ENCODE measurements at places on chromosomes 13 and 19.

DNA sequence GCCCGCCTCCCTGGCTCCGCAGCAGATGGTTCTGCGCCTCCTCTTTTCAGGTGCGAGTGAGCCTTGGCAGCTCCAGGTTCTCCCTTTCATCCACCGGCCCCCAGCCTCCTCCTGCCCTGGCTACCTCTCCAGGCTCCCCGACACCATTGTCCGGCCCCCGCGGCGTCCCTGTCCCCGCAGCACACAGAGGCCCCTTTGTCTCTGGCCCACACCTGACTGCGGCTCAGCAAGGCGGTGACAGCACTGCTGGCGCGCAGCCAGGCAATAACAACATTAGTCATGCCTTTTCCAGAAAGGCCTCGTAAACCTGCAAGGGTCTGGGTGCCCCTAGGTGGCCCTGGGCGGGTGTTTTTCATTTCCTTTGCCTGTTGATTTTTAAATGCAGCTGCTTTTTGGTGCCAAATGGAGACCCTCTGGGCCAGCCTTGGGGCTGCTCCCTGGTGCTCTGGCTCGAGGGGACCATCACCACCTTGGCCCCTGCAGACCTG, 73.2 kb upstream of the MEDAG start:
- DNase-seq: no peak

GRCh38 chr13:26605845-26606244, 48.4 kb downstream of the WASF3 start:
- DNase-seq: no peak

DNA sequence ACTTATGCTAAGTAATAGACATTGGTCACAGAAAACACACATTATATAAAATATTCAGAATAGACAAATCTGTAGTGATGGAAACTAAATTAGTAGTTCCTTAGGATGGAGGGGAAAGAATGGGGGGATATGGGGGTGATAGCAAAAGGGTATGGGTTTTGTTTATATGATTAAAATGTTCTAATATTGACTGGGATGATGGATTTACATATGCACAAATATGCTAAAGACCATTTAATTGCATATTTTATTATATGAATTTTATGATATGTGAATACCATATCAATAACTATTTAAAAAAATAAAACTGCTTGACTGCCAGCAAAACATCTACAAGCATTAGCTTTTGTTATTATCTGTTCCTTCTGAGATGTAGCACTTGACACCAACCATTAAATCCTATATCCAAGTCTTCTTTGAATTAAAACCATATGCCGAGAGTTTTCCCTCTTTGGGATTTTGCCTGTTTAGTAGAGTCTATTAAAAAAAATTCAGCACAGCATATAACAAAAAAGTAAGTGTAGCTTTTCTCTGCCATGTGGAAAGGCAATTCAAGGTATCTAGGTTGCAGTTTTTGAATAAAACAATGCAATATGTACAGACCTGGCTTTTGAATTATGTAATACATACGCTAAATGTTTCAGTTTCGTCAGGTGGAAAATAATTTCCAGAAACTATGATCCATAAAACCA, 2584.1 kb upstream of the PCDH20 start:
- DNase-seq: no peak

DNA sequence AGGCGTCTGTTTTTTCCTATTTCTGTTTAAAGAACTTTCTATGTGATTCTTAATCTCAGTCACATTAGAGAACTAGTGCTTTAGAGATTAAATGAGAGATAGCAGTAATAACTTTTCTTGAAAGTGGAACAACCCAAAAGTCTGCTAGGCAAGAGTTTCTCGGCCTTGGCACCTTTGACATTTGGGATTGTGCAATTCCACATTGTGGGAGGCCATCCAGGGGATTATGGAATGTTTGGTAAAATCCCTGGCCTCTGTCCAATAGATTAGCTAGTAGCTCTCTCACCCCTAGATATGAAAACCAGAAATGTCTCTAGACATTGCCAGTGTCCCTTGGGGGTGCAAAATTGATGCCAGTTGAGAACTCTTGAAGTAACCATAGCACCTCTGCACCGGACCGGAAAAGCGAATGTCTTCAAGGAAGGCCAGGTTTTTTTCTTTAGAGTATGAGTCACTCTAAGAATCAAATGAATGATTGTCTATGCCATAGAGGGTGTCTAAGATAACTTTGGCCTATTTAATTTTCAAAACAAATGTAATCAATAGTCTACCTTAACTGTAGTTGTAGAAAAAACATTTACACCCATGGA, 45.0 kb upstream of the IL17D start:
- no peak for DNase-seq

GRCh38 chr13:40578055-40578454, 88.4 kb downstream of the FOXO1 start:
- DNase-seq: no peak

DNA sequence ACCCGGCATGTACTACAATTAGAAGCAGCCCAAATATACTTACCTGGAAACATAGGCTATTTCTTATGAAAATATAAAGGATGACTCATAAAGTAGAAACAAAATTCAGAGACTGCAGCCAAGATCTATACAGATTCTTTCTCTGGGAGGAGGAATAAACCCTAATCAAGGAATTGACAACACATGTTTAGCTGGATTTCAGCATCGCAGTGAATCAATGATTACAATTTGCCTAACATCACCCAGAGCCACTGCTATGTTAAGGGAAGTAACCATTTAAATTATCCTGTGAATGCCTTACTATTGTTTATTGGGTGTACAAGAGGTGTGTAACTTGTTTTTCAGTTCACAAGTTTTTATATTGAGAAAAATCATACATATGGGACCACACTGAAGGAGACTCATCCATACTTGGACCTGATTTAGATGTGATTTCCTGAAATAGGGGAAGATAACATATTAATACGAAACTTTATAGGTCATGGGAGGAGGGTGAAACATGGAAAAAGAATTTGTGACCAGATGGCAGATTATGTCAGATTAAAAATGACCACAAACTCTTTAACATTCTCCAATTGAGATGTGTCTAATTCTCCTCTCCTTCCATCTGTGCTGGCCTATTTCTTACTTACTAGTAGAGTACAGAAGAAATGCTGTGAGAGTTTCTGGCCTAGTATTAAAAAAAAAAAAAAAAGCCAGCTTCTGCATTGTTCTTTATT, 1168.4 kb downstream of the SLITRK1 start:
- DNase-seq: no peak

- DNase-seq: no peak
Observed at GRCh38 chr19:45812297-45812696, 2.8 kb downstream of the RSPH6A start.
